ENCODE measurements at places on chromosomes 1 and 21.
A peak's percentile ranks its signal among the peaks of the same experiment; 100 is the strongest.

- DNase-seq = no peak
Measured at GRCh38 chr1:172251486-172251885, 169.0 kb upstream of the C1orf105 start.

DNA sequence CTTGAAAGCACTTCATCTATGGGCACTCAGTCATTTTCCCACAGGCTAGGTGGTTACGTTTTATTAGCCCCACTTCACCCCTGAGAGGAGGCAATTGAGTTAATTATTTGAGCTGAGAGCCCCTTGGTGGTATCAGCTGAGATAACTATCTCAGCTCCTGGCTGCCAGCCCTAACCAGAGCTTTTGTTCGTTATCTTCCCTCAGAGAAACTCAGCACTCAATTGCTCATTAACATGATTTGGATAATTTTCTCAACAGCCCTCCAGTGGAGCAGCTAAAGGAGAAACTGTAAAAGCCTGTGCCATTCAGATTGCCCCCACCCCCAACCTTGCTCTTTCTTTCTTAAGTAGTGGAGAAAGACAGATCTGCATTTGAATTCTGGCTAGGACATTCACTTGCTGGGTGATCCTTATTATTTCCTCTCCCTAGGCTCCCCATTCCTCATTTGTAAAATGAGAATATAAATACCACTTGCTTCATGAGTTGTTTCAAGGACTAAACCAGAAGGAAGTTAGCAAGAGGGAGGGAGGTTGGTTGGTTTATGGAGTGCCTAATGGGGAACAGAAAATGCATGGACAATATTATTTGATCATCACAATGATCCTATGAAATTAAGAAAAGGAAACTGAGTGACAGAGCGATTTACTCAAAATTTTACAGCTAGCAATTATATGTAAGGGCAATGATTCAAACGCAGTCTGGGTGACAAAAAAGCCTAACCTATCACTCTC, 218.7 kb upstream of the FGGY start:
- DNase-seq = peak; percentile 96

DNA sequence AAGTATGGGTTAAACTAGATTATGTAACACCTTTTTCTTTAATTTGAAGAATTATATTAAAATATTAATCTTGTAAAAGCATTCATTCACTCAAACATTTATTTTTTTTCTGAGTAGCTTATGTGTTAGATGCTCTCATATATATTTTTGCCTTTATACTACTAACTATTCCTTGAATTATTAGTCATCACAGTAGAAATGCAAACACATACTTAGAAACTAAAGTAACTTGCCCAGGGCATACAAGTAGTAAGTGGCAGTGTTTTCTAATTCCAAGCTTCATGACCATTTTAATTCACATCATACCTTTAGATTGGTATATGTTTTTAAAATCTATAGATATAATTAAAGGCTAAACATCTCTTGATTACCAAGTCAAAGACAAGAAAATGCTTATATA, 1271.0 kb downstream of the BRINP3 start:
- DNase-seq = no peak

- no peak for DNase-seq
Measured at GRCh38 chr1:45953934-45954847, 150.8 kb downstream of the MAST2 start.

GRCh38 chr1:56403321-56403720, 176.0 kb downstream of the PLPP3 start:
- no peak for DNase-seq

- DNase-seq = no peak
Measured at GRCh38 chr1:145974721-145975120, 10.2 kb downstream of the POLR3GL start.

DNA sequence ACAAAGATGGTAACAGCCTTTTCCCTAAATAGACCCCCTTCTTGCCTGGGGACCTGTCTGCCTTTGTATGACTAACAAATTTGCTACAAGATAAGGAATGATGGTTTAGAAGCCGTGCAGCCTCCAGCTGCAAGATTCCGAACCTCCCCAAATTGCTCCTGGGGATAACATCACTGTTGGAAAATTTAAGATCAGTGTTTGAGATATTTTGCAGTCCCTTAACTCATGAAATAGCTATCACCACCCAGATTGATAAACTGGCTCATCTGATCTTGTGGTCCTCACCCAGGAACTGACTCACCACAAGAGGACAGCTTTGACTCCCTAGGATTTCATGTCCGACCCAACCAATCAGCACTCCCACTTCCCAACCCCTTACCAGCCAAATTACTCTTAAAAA, 254.7 kb downstream of the USH2A start:
- no peak for DNase-seq

GRCh38 chr1:3315399-3316339, 138.8 kb upstream of the ARHGEF16 start:
- DNase-seq = no peak
